CD4-positive, alpha-beta T cell (primary cell): ENCODE measurements at places on chromosomes 7 and 10.

GRCh38 chr10:2121315-2121714, 384.0 kb upstream of the ADARB2 start:
- H3K36me3 ChIP-seq = no peaks in the 10 kb centered on the region
- H3K27ac ChIP-seq = no peak overlapping the region
- no peaks in the 10 kb centered on the region for H3K27me3 ChIP-seq
- H3K4me3 ChIP-seq = no peak overlapping the region

DNA sequence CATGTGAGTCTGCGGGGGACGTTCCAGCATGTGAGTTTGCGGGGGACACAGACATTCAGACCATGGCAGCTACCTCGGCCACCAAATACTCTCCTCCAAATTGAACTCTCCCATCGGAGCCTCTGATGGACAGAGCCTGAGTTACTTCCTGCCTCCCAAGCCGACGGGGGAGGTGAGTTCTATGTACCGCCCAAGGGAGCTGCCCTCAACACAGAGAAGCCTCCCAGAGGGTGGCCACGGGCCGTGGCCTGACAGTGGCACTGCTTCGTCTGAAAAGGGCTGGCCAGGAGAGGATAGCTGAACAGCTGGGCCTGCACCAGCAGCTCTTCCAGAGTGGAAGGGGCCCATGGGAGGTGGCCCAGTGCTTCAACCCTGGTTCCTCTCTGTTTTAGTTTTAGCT, 274.5 kb upstream of the PPP2R2D start:
- no peaks in the 10 kb centered on the region for H3K36me3 ChIP-seq
- H3K27me3 ChIP-seq = no peaks in the 10 kb centered on the region
- H3K4me3 ChIP-seq = no peak overlapping the region
- H3K4me1 ChIP-seq = no peaks in the 10 kb centered on the region
- DNase-seq = no peak
- H3K27ac ChIP-seq = no peak overlapping the region

DNA sequence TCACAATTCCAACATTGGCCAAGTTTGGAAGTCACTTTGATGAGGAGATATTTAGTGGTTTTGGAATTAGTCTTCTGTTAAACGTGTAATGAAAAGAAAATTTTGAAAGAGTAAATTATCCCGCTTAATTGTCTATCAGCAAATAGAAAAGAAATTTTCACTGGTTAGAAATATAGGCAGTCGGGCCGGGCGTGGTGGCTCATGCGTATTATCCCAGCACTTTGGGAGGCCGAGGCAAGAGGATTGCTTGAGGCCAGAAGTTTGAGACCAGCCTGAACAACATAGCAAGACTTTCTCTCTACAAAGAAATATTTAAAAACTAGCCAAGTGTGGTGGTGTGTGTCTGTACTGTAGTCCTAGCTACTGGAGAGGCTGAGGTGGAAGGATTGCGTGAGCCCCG, 13.4 kb downstream of the CNTNAP2 start:
- H3K27me3 ChIP-seq = no peaks in the 10 kb centered on the region
- no peak overlapping the region for H3K27ac ChIP-seq
- H3K36me3 ChIP-seq = no peaks in the 10 kb centered on the region
- no peaks in the 10 kb centered on the region for H3K4me1 ChIP-seq

- H3K4me3 ChIP-seq = no peak overlapping the region
- H3K27ac ChIP-seq = no peak overlapping the region
- H3K36me3 ChIP-seq = no peaks in the 10 kb centered on the region
- no peaks in the 10 kb centered on the region for H3K27me3 ChIP-seq
- DNase-seq = no peak
Observed at GRCh38 chr7:111650456-111650999, 88.2 kb upstream of the IMMP2L start.

DNA sequence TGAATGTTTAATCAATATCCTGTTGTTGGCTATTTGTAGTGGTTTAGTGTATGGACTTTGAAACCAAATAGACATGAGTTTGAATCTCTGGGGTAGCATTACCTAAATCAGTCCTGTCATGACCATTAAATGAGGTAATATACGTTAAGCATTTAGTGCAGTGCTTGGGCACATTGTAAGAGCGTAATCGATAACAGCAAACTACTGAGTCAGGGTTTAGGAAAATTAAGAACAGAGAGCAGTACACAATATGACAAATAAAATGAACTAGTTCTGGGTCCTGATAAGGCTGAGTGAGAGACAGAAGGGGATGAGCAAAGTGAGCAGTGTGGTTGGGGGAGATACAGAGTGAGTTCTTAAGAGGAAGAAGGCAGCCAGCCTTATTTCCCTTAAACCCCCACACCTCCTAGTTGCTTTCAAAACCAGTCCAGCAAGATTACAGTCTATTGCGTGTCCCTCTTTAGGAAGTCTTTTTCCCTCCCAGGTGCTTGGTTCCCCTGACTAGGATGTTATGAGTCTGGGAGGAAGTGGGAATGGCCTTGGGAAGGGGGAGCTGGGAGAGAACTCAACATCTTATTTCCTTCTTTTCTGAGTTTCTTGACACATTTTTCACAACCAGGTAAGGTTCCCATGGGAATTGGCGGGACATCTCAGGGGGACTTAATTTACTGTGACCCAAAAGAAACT, 171.0 kb downstream of the SND1 start:
- no peaks in the 10 kb centered on the region for H3K4me1 ChIP-seq
- no peaks in the 10 kb centered on the region for H3K27me3 ChIP-seq
- H3K36me3 ChIP-seq = no peaks in the 10 kb centered on the region
- H3K27ac ChIP-seq = no peak overlapping the region
- no peak for DNase-seq
- H3K4me3 ChIP-seq = no peak overlapping the region

DNA sequence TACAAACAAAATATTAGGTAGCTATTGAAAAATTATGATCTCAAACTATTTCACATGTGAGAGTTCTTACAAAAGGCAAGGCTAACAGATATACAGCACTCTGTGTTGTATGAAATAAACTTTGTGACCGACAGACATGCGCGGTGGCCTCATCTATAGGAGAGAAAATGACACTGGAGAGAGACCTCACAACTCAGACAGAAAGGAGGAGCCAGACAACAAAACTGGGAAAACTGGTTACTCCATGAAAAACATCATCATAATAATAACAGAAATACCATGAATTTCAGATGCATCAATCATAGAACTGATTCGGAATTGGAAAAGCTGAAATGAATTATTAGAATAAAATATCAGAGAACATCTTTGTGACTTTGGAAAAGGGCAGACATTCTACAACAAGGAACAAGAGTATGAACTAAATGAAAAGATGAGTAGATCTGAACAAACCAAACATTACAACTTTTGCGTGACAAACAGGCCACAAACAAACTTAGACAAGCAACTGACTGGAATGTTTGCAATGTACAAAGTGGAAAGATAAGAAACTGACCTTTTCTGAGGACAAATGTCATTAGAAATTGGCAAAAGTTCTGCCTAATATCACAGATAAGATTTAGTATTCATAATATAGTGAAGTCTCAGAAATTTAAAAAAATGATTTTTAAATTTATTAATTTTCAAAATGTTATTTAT, 69.3 kb downstream of the TNS3 start:
- H3K27me3 ChIP-seq = no peaks in the 10 kb centered on the region
- no peaks in the 10 kb centered on the region for H3K36me3 ChIP-seq
- DNase-seq = no peak
- no peaks in the 10 kb centered on the region for H3K4me1 ChIP-seq

GRCh38 chr10:129924375-129925085, 39.5 kb downstream of the EBF3 start:
- no peaks in the 10 kb centered on the region for H3K36me3 ChIP-seq
- H3K27ac ChIP-seq = no peak overlapping the region
- H3K4me1 ChIP-seq = no peaks in the 10 kb centered on the region
- no peak for DNase-seq
- H3K4me3 ChIP-seq = no peak overlapping the region

DNA sequence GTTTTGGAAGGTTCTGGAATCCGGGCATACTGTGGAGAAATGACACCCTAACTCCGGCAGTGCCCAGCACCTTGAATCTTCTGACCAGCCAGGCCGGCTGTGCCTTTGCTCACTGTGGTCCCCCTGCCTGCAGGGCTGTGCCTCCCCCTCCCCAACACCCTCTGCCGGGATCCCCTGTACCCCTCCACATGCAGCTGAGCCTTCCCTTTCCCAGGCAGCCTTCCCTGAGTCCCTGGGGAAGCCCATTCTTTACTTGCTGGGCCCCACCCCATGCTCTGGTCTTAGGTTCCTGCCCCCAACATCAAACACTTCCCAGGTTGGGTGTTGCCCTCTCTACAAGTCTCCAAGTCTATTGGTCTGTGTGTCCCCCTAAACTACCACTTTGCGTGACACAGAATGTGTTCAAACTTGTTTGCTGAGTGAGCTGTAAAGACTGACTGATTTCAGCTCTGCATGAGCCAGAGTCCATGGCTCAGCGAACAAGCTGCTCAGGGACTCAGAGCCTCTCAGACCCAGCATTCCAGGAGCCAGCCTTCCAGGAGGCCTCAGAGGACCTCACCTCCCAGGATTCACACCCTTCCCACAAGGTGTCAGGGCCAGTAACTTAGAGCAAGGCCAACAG, 31.6 kb downstream of the CALML5 start:
- H3K4me3 ChIP-seq = no peak overlapping the region
- no peak overlapping the region for H3K27ac ChIP-seq
- H3K4me1 ChIP-seq = no peaks in the 10 kb centered on the region
- no peaks in the 10 kb centered on the region for H3K36me3 ChIP-seq
- no peak for DNase-seq

- no peak for DNase-seq
- no peak overlapping the region for H3K4me3 ChIP-seq
- H3K4me1 ChIP-seq = no peaks in the 10 kb centered on the region
- no peaks in the 10 kb centered on the region for H3K27me3 ChIP-seq
Observed at GRCh38 chr7:107152011-107152410, 16.8 kb upstream of the HBP1 start.

- DNase-seq = no peak
- H3K27ac ChIP-seq = no peak overlapping the region
- peaks cover 7% of the 10 kb centered on the region for H3K4me1 ChIP-seq
- no peaks in the 10 kb centered on the region for H3K36me3 ChIP-seq
- no peaks in the 10 kb centered on the region for H3K27me3 ChIP-seq
- no peak overlapping the region for H3K4me3 ChIP-seq
Observed at GRCh38 chr10:79927111-79927828, 21.6 kb downstream of the SFTPD start.

GRCh38 chr7:154480817-154481216, 428.6 kb downstream of the DPP6 start:
- H3K4me1 ChIP-seq = no peaks in the 10 kb centered on the region
- H3K27ac ChIP-seq = no peak overlapping the region
- no peaks in the 10 kb centered on the region for H3K27me3 ChIP-seq
- no peak for DNase-seq

DNA sequence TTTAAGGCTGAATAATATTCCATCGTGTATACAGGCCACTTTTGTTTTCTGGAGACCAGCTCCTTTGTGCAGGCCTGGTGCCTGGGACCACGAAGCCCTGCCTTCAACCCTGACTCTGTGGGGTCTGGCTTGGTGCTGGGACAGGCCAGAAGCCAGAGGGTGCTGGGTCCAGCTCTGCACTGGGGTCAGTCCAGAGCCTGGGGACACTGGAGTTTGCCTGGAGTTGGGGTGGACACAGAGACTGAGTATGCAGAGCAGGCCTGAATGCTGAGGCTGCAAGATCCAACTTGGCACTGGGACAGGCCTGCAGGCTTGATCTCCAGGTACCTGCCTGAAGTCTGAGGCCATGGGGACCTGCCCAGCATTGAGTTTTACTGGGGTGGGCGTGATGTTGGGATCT, 558.8 kb upstream of the CNTNAP2 start:
- no peak overlapping the region for H3K27ac ChIP-seq
- H3K4me3 ChIP-seq = no peak overlapping the region
- DNase-seq = no peak
- no peaks in the 10 kb centered on the region for H3K27me3 ChIP-seq
- H3K4me1 ChIP-seq = no peaks in the 10 kb centered on the region

DNA sequence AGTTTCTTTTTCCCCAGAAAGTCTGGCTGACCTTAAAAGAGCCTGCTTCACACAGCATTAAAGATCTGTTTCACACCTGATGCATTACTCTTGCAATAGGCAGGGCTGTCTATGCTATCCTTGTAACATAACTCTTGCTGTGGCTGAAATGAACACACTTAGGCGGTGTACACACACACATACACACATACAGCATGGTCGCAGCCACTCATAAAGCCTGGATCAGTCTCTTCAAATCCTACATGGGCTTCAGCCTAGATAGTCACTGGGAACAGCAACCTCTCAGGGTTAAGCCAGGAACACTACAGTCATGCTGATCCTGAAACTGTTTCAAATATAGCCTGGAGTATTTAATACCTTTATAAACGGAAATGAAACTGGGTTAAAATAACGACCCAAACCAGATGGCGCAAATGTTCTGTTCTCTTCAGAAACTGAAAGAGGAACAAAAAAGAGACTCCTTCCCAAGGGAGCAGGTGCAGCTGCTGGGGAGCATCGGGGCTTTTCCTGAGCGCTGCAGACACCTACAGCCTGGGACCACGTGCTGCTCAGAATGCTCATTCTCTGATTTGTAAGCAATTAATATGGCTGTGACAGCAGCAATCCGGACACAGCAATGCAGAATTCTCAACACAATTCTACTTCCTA, 61.0 kb upstream of the SFMBT2 start:
- no peaks in the 10 kb centered on the region for H3K36me3 ChIP-seq
- H3K27ac ChIP-seq = no peak overlapping the region
- H3K27me3 ChIP-seq = no peaks in the 10 kb centered on the region
- H3K4me3 ChIP-seq = peak overlapping the region; percentile 52

DNA sequence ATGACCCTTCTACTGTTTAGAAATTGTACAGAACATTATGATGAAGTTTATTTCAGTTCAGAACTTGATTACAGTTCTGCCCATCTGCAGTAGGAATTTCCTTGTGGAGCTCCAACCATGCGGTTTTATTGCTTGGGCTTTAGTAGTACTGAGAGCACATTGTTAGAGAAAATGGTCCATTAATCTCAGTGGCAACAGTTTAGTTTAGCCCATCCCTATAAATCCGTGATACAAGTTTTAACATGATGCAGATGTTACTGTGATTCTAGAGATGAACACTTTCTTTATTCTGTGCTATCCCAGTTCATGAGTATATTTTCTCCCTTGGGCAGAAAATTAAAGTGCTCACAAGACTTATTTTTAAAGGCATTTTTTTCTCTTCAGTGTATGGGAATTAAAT, 84.8 kb upstream of the FZD8 start:
- DNase-seq = no peak
- H3K27me3 ChIP-seq = no peaks in the 10 kb centered on the region
- no peaks in the 10 kb centered on the region for H3K36me3 ChIP-seq
- no peak overlapping the region for H3K27ac ChIP-seq
- H3K4me1 ChIP-seq = no peaks in the 10 kb centered on the region
- no peak overlapping the region for H3K4me3 ChIP-seq

- H3K36me3 ChIP-seq = no peaks in the 10 kb centered on the region
- peaks cover 2% of the 10 kb centered on the region for H3K4me1 ChIP-seq
- no peak for DNase-seq
Observed at GRCh38 chr7:132751244-132751647, 175.0 kb upstream of the PLXNA4 start.

GRCh38 chr10:88097092-88097516, 233.7 kb downstream of the PTEN start:
- no peak overlapping the region for H3K27ac ChIP-seq
- peaks cover 14% of the 10 kb centered on the region for H3K4me1 ChIP-seq
- H3K4me3 ChIP-seq = no peak overlapping the region
- no peak for DNase-seq
- no peaks in the 10 kb centered on the region for H3K36me3 ChIP-seq

GRCh38 chr7:12623885-12624498, 53.5 kb downstream of the SCIN start:
- H3K4me3 ChIP-seq = no peak overlapping the region
- H3K27me3 ChIP-seq = no peaks in the 10 kb centered on the region
- H3K4me1 ChIP-seq = no peaks in the 10 kb centered on the region
- no peak overlapping the region for H3K27ac ChIP-seq
